ENCODE measurements at places on chromosomes 4 and X.

DNA sequence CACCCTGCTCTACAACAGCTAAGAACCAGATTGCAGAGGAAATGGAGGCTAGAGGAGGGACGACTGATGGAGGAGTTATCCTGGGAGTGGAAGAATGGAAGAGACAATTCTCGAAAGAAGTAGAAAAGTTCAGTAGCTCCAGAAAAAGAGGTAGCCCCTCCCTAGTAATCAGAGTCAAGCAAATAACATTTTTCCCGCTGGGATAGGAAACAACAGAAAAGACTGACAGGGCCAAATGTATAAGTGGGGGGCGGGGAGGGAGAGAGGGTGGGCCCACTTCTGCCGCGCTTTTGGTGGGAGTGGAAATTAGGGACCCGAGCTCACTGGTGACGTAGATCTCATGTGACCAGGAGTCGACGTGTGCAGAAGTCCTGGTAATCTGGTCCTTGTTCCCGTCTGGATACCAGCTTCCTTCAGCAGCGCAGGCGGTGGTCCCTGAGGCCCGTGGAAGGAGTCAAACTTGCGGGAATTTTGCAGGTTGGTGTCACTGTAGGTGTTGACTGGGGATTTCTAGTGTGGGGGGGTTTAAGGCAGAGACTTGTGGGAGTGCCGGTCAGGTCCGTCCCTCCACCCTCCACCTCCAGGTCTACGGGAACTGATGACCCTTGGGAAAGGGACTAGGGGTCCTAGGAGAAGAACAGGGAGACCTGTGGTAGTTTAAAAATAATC is at the start of gene TCEAL9:
Gene TCEAL9 (plus strand): TSS at position 377 of the 669 bp plus-strand sequence. CDS start 1,179 bp downstream, outside the sequence.
- peak; percentile 22 for DNase-seq

DNA sequence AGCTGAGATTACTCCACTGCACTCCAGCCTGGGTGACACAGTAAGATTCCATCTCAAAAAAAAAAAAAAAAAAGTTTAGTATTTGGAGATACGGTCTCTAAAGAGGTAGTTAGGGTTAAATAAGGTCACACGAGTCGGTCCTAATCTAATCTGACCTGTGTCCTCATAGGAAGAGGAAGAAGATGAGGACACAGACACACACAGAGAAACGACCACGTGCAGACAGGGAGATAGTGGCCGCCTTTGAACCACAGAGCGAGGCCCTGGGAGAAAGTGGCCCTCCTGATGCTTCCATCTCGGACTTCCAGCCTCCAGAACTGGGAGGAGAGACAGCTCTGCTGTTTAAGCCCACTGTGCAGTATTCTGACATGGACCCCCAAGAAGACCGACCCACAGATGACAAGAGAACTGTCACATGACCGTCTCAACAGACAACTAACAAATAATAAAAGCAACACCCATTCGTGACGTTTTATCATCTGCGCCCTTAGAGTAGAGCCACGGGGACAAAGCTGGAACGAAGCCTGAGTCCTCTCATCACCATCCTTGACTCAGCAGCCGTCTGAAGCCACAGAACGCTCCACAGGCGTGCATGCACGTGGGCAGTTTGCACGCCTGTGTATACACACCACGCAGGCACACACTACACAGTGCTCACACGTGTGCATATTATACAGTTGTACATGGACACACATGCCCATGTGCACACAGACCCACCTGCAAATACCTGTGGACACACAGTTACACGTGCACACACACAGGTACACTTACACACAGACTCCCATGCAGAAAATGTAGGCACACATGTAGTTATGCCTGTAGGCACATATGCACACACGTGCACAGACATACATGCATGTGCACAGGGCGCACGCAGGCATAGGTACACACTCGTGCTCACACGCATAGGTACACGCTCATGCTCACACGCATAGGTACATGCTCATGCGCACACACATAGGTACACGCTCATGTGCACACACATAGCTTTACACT is 51.7 kb downstream of the FAM53A start:
- no peak for DNase-seq

- DNase-seq, result no peak
Measured at GRCh38 chrX:132292793-132293192, 73.5 kb upstream of the RAP2C start.

DNA sequence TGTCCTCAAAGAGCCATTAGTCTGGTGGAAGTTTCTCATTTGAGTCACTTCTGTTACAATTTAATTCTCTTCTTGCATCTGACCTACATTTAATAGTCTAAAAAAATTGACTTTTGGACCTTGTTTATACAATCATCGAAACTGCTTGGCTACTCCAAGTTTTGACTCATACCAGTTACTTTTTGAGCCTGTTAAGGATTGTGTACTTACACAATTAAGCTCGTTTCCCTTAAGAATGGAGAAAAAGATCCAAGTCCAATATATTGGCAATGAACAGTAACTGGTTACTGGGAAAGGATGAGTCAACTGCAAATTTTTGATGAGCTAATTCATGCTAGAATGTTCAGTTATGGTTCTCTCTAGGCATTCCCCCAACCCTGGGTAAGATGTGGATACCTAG is 58.2 kb downstream of the DCX start:
- no peak for DNase-seq

- no peak for DNase-seq
Measured at GRCh38 chr4:5024673-5025072, 5.4 kb upstream of the CYTL1 start.

DNA sequence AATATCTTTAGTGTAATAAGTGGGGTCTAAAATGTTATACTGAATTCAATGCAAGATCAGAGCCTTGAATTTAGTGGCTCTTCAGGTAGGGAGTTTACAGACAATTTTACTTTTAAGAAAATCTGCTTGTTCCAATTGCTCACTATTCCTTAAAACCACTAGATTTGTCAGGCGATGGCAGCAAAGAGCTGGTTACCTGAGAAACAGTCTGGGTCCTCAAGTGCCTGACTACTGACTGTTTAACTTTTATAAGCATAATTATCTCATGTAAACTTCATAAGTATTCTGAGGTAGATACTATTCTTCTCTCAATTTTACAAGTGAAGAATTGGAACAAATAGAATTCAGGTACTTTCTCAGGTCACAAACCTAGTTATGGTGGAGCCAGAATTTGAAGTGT is 84.3 kb downstream of the RRAGB start:
- no peak for DNase-seq

GRCh38 chr4:52867163-52867562 is 5.0 kb downstream of the RASL11B start:
- DNase-seq, result no peak

- DNase-seq, result no peak
Measured at GRCh38 chr4:151665022-151665784, 95.6 kb downstream of the GATB start.

DNA sequence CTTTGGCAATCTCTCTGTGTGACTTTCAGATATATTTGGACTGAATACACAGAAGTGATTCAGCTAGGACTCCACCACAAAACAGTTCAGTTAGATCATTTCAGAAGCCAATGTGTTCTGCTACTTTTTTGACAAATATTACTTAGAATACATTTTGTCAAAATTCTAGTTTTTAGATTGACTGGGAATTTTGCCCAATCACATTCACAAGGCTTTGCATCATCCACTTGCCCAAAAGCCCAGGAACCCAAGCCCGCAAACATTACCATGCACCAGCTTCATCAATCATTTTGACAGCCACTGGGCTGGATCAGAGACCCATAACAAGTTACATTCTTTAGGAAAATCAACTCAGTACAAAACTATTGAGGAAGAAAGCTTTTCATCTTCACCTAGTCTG is 256.6 kb upstream of the NDST3 start:
- no peak for DNase-seq

DNA sequence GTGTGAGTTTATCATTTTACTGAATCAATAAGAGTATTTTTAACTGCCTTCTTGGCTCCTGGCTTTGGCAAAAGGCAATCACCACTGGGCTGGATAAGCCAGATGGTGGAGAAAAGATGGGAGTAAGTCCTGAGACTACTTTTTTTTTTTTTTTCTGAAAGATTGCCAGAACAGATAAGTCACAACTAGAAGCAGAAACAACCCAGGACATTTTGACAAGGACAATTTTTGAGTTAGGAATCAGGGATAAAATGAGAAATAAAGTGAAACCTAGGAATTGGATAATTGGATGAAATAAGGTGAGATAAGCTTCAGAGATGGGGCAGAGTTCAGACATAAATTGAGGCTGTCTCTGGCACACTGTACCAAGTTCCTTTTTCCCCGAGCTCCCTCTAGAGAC is 471.0 kb downstream of the KLHL13 start:
- DNase-seq, result no peak

DNA sequence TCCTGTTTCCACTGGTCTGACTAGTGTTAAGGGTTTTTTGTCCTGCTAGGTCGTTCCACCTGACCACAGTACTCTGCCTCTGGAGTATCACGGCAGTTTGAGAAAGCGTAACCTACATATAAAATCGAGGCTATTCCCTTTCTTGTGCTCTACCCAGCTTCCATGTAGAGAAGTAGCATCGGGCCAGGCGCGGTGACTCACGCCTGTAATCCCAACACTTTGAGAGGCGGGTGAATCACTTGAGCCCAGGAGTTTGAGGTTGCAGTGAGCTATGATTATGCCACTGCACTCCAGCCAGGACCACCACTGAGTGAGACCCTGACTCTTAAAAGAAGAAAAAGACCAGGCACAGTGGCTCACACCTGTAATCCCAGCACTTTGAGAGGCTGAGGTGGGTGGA is 7.5 kb downstream of the PPEF1 start:
- DNase-seq, result no peak

DNA sequence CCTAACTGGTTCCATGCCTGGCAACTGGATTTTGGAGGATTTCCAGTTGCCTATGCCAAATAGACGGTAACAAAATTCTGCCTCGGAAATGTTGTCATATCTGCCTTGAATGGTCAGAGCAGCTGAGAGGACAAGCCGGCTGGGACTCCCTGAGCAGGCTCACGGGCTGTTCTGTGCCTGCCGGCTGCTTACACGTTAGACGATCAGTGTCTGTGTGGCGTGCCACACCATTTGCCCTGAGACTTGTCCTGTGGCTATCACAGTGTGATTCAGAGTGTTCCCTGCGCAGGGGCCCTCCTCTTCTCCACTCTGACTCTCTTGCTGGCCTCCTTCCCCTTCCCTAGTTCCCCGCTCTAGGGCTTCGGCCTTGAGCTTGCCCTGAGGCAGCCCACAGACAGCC is 42.4 kb downstream of the RAI2 start:
- no peak for DNase-seq

- no peak for DNase-seq
Measured at GRCh38 chr4:143407888-143408287, 71.2 kb downstream of the GAB1 start.

DNA sequence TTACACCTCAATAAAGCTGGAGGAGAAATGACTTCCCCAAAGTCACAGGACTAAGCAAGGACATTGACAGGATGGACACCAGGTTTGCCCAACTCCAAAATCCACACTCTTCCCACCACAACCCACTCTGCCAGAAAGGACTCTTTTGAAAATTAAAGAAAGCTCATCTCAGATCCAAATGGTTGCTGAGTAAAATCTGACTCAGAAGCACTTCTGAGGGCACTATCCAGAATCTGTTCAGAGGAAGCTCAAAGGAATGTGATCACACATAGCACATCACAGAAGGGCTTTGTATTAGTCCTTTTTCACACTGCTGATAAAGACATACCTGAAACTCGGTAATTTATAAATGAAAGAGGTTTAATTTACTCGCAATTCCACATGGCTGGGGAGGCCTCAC is 155.5 kb downstream of the RAB28 start:
- DNase-seq, result no peak

- DNase-seq, result no peak
Measured at GRCh38 chr4:27094783-27095182, 234.1 kb downstream of the STIM2 start.

DNA sequence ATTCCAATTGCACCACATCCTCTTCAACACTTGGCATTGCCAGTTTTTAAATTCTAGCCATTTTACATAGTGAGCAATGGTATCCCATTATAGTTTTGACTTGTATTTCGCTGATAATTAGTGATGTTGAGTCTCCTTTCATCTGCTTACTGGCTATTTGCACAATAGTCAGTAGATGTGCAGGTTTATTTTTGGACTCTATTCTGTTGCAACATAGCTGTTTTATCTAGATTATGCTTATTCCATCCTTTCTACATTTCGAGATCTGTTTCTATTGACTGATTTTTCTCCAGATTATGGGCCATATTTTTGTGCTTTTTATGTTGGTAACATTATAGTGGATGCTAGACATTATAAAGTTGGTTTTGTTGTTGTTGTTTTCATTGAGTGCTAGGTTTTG is 106.1 kb downstream of the WWC2 start:
- DNase-seq, result no peak

DNA sequence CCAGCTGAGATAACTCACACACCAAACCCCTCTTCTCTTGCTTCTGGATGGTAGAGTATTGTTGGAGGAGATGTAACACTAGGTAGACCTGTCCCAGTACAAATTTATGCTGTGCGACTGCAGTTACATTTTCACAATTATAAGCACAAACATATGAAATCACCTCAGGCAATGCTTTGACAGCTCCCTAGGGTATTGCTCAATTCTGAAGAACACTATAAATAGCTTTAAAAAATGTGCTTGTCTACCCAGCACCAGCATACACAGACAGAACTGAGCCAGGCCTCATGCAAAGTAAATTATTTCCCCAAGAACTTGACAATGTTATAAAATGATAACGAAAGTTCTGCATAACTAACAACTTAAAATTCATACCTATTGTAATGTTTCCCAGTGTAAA is 1999.1 kb upstream of the ADGRL3 start:
- DNase-seq, result no peak

DNA sequence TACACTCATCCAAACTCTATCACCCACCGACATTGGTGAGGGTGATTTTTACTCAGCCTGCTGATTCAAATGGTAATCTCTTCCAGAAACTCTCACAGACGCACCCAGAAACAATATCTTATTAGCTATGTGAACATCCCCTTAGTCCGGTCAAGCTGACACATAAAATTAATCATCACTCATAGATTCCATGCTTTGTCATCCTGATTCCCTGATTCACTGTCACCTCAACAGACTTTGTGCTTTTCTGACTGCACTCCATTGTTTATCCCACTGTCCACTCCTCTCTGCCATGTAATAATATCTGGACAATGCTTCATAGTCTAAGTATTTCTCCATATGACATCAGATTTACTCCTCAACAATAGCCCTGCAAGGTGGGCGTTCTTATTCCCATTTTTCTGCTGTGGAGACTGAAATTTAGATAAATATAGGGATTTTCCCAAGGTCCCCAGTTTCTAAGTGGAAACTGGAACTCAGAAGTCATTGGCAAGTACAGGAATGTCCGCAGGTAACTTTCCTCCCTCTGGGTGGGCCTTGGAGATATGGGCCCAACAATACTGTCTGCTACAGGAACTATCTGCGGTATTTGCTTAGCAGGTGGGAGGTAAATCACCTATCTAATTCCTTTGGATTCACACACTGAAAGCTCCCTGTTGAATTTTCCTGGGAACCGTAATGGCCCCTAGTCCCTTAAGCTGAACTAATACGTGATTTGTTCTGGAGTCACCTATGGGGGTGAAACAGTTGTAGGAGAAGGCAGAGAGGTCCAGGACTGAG is 228.6 kb upstream of the BCOR start:
- no peak for DNase-seq

DNA sequence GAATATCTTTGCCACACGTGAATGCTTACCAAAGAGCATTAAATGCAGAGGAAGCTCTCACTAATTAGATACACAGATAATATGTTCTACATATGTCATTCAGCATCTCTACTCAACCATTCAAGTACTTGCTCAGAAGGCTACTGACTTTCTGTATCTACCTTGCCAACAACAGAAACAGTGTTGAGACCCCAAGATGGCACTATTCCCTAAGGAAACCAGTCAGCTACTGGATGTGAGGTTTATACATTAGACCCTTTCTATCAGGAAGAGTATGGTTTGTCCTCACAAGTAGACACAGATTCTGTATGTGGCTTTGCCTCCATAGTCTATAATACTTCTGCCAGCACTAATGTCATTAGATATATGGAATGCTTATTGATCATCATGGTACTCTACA is 443.9 kb upstream of the INTU start:
- no peak for DNase-seq

Data from stimulated activated CD8-positive, alpha-beta memory T cell treated with anti-CD3 and anti-CD28 coated beads, Interleukin-4, amount 100 ng/mL, for 48 hours (primary cell).